ELF-1 (cell line): ENCODE measurements at places on chromosomes 7 and 10.

DNA sequence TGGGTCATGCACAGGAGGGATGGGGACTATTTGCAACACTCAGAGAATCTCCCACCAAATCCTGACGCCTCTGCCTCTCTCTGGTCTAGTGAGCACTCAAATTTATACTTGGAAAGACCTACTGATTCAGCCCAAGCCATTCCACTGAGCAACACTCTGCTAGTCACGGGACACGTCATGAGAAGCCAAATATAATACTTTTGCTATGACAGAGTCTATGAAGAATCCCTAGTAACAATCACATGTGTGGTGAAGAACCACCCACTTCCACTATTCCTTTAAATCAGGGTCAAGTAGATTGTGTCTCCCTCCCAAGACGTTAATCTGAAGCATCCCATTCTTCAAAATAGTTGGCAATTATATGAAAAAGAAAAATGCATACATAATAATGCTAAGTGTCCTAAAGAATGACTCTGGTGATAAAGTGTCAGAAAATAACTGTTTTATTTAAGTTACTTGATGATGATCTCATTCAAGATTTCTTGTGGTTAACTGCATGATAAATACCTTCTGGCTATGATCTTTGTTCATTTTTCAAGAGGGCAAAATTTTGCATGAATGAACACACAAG lies 28.5 kb downstream of the CHCHD3 start:
- no peak for DNase-seq

DNA sequence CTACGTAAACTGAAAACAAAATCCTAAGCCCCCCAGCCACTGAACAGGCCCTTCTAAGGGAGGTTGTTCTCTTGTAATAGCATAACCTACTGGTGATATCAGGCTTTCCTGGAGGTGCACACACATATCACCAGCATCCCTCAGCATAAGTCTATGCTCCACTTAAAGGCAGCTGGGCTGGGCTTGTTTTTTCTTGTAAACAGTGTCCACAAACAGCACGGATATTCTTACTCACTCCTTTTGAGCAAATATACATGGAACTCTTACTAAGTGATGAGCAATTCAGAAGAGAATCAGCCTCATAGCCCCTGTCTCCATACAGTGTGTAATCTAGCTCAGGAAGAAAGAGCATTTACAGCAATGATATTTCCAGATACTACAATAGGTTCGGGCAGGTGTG lies 2.4 kb downstream of the LRIT1 start:
- no peak for DNase-seq

GRCh38 chr7:14503623-14504022 lies 398.9 kb downstream of the DGKB start:
- no peak for DNase-seq

- no peak for DNase-seq
Measured at GRCh38 chr7:30694774-30695721, 12.8 kb upstream of the CRHR2 start.

DNA sequence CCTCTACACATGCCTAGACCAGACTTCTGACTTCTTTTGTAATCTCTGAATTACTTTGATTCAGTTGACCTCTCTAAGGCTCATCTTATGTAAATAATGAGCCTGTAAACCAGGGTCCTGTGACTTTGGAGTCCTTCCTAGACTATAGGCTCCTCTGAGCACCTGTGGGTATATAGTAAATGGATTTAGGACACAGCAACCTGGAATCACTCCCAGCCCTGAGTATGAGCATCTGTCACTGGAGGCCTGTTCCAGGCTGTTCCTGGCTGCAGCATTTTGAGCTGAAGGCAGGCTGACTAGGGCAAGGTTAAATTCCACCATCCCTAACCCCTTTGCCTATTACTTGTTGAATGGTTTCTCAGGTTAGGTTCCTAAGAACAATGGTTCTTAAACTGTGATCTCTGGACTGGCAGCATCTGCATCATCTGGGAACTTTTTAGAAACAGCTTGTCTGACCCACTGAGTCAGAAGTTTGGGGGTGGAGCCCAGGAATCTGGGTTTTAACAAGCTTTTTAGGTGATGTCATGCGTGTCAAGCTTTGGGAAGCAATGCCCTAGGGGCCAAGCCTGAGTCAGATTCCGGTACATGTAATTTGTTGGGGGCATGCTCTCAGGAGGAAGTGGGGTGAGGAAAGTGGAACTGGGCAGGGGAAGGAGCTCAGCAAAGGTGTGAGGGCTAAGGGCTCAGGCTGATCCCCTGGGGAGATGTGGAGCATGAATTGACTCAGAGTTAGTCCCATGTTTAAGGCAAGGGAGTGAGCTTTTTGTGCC lies 28.2 kb downstream of the MINDY4 start:
- no peak for DNase-seq

DNA sequence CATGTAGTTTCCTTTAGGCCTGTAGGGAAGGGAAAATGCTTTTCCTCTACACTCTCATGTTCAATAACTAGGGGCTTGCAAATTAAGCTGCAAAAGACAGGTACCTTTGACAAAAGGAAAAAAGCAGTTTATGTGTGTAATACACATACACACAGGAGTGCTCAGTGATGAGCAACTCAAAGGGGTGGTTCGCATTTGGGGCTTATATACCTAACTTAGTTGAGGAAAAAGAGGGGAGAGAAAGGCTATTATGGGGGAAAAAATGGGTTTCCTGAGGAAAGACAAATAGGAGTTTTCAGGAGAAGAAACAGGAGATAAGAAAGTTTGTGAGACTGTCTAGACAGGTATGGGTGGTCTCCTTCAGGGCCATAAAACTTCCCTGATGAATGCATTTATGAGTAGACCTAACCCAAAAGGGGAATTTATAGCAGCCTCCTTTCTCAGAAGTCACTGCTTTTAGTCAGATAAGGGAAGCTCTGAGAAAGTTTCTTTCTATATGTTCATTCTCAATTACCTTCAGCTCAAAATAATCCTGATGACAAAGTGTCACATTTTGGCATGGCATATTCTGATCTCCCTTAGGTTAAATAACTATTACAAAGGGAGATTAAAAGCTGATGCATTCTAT lies 55.2 kb upstream of the EZH2 start:
- DNase-seq = no peak

DNA sequence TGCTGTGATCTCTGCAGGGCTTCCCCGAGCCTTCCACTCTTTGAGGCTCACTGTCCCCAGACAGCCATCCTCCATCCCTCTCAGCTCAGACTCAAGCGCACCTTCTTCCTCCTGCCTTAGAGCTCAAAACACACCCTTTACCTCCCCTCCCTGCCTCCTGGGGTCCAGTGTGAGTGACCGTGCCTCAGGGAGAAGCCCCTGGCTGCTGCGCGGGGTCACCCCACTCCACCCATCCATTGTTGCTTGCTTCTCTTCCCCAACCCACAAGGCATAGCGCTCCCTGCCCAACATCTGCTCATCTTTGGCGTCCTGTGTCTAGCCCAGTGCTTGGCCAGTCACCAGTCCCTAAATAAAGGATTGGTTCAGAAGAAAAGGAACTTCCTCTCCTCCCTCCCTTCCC lies 170.3 kb downstream of the TCERG1L start:
- DNase-seq = no peak

- DNase-seq = peak; percentile 37
Measured at GRCh38 chr7:158469396-158470051, 118.1 kb downstream of the PTPRN2 start.

GRCh38 chr10:97915346-97916131 lies 65.9 kb downstream of the GOLGA7B start:
- DNase-seq = no peak

- DNase-seq = no peak
Measured at GRCh38 chr10:19451937-19452336, 364.3 kb upstream of the PLXDC2 start.

DNA sequence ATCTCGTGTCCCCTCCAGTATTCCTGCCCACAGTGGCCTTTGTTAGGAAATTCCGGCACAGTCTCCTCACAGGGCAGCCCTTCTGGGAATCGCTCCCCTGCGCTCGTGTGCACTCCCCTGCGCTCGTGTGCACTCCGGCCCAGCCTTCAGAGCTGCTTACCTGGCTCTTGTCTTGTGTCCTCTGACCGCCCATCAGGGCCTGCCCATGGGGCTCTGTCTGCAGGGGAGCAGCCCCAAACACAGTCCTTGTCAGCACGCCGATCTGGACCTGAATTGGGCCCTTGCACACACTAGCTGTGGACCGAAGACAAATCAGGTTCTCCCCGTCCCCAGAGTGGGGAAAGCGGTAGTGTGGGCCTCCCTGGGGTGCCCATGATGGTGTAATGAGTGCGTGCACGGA lies 179.4 kb downstream of the CUX1 start:
- no peak for DNase-seq

DNA sequence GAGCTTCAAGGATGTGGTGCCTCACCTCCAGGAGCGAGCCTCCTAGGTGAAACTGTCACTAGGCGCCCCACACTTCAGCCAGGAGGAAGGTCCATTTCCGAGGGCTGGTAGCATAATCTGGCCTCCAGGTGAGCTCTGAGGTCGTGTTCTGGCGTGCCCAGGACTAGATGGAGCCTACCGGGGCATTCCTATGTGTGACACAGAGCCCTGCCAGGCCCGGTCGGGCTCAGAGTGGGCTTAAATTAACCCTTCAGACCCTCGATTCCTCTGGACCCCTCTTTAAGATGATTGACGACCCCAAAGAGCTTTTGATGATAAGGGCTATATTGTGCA lies 233.1 kb downstream of the EBF3 start:
- DNase-seq = no peak

DNA sequence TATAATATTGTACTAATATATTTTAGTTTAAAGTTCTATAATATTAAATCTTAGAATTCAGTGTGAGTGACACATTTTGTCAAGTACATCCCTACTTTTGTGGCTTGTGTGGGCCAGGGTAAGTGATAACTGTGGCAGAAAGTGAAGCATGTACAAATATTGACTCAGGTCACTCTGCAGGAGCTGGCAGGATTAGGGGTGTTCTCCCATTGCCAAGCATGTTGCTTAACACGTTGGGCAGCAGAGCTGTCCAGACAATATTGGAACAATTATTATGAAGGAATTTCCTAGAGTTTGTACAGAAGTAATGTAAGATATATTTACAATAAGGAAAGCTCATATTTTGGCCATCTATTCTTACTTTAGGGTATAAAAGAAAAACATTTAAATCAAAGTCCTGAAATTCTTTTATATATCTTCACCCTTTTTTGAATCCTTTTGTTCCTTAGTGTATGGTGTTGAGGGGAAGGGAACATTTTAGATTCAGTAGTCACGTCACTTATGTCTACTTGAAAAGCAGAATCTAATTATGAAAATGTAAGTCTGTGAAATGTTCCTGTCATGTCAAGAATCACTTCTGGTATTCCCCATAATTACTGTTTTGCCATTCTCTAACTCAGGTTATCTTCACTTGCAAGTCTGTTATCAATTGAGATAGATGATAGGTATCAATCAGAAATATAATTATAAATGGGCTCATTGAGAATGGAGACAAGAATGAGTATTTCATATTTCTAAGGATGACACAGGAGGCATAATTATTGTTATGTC lies 4.0 kb downstream of the HDAC9 start:
- no peak for DNase-seq

GRCh38 chr7:90618876-90619275 lies 22.8 kb downstream of the CDK14 start:
- no peak for DNase-seq

- no peak for DNase-seq
Measured at GRCh38 chr7:105060437-105060836, 46.4 kb downstream of the KMT2E start.

DNA sequence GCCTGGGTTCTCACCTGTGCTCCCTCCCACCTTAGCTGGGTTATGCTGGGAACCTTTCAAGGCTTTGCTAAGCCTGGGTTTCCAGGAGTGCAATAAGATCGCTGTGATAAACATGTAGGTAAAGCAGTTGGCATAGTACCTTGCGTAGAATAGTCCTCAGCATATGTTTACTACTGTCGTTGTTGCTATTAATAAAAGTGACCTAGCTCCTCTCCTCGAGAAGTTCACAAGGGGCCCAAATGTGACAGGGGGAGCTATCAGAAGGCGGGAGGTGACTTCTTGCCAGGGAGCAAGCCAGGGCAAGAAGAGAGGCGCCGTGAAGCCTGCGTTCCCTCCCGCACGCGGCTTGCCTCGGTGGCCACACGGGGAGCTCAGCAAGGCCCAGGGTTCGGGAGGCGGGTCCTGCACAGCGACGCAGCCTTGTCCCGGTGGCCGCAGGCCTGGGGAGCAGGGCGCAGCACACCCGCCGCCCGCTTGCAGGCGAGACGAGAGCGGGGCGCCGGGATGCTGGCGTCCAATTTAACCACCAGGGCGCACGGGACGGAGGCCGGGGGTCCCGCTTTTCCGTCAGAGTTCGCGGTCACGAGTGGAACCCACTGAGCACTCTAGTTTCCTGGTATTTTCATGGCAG lies 106.2 kb downstream of the SNX10 start:
- peak; percentile 75 for DNase-seq

GRCh38 chr7:46835556-46835955 lies 746.4 kb downstream of the TNS3 start:
- DNase-seq = no peak

- DNase-seq = peak; percentile 63
Measured at GRCh38 chr7:37247861-37248260, 200.8 kb downstream of the ELMO1 start.

DNA sequence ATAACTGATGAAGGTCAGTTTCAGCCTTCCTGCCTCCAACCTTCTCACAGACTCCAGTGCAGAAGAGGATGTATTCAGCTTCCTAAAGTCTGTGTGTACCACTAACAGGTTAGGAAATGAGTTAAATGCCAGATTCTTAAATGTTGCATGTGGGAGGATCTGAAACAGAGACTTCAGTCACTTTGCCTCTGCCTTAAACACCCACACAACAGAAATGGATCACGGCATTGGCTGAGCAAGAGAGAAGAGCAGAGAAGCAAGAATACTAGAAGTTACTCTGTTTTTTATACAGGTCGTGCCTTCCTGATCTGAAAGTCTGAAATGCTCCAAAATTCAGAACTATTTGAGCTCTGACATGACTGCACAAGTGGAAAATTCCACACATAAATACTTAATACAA lies 98.9 kb upstream of the ARHGAP21 start:
- DNase-seq = no peak

GRCh38 chr10:13475124-13475523 lies 53.7 kb downstream of the BEND7 start:
- DNase-seq = no peak

GRCh38 chr7:141460781-141461715 lies 90.2 kb upstream of the AGK start:
- DNase-seq = no peak

DNA sequence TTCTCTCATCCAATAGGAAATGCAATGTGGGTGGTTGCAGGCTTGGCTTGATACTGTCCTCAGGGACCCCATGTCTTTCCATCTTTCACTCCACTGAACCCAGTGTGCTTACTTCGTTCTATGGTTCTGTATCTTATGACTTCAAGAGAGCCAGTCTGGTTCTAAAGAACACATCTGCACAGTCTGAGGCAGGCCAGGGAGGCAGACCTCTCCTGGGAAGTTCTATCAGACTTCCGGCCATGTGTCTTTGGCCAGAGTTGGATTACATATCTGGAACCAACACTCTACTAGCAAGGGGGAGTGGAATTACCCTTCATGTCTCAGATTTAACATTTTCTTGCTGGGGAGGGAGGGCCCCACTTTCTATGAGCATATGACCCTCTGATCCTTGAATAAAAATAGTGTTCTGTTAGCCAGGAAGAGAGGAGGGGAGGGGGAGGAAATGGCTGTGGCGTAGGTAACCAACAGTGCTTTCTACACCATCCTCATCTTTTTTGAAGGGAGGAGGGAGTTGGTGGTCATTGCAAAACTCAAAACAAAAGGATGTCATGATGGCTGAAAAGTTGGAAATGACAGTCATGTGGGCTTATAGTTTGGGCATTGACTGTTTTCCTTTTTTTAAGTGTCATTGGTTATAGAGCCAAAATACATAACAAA lies 370.2 kb downstream of the GATA3 start:
- DNase-seq = no peak
